ENCODE measurements at places on chromosomes 2 and 18. TPM values are rescaled to one million over a fixed set of nuclear protein-coding genes. Genes with fewer than 3 reads are reported as not detected.

DNA sequence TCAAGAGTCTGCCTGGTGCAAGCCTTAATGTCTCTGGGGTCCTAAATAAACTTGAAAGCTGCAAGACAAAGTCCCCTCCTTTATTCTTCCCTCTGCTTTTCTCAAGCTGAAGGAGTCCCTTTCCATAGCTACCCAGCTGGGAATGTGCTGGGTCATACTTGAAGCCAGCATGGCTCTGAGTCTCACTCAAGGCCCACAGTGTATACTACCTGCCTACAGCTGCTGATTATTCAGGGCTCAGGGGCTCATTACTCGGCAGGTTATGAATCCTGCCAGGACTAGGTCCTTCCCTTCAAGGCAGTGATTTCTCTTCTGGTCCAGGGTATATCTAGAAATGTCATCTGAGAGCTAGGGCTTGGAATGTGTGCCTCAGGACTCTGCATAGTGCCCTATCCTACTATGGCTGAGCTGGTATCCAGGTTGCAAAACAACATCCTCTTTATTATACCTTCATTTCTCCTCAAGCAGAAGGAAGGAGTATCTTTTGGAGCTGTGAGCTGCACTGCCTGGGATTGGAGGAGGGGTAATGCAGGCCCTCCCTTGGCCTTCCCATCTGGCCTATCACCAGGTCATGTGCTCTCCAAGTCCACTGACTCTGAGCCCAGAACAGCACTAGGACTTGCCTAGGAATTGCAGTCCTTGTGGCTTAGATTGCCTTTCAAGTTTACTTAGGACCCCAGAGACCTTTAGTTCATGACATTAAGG is 22.3 kb downstream of the IL1RN start:
- DNase-seq = no peak

- DNase-seq = no peak
Observed at GRCh38 chr18:58361212-58361611, 267.7 kb downstream of the ALPK2 start.

DNA sequence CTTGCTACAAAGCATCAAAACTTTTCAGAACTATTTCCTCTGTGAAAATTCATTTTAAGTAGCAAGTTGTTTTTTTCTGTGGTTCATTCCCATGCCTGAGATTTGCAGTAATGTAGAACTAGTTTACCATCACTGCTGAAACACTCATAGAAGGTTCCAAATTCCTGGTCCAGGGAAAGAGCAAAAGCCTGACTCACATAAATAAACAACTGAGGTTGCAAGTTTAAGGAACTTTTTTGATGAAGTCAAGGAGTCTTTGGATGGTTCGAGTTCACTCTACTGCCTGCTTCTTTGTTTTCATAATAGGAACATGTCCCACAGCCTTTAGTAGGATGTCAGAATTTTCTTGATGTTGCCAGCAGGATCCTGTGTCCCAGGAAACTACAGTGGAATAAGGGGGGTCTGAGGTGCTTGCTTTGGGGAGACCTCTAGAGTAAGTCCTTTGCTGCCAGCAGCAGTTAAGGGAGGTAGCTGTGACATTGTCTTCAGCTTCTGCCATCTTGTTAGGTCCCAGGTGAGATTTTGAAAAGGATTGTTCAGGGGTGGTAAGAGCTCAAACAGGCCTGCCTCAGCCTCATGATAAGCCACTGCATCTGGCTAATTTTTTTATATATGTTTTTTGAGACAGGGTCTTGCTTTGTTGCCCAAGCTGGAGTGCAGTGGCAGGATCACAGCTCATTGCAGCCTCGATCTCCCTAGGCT is 43.9 kb downstream of the ACSL3 start:
- no peak for DNase-seq

DNA sequence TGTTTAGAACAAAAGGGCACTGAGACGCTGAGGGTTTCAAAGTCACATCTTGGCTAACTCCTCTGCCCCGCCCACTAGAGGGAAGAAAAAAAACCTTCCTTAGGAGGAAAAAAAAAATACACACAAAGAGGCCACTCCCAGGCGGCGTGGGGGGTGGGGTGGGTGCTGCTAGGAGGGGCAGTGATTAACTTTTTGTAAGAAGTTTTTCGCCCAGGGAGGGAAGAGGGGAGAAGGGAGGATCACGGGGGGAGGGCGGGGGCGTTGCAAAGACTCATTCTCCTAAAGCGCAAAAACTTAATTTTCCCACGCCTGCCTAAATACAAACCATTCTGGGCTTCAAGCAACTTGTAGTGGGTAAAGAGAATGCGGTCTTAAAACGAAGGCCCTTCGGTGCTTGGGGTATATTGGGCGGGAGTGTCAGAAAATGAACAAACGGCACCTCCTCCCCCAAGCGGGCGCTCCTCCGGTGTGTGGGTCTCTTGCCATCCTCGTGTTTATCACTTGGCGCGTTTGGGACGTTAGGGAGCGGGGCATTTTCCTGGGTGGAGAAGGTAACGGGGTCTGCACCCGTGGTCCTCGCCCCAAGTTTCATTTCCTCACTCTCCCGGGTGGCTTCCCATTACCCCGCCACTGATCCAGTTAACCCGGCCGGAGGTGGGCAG is 1.7 kb downstream of the CXCR4 start:
- DNase-seq = no peak

GRCh38 chr2:157413326-157414035 is 30.4 kb downstream of the CYTIP start:
- no peak for DNase-seq

DNA sequence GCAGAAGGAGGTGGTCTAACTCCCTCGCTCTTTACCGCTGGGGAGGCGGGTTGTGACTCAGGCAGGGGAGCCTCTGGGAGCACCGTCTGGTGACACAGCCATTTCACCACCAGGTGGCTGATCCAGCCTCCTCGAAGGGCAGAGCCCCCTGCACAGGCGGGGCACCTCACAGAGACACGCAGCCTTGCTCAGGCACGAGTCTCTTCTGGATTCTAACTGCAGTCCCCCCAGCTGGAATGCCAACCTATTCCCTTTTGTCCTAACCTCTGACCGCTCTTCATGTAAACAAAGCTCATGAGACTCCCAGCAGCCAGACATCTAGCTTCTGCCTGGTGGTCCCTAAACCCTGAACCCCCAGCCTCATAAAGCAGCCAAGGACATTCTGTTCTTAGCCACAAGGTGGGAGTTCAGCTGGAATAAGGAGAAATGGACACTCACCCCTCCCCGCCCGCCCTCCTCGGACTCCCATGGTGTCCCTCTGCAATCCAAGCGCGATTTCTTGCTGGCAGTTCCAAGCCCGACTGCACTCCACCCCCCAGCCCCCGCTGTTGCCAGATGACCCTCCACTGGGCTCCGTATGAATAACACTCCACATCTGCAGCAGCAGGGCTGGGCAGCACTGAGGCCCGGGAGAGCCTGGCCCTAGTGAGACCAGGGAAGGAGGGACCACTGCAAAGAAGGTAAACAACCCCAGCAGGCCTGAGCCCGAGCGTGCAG is 84.3 kb downstream of the TNS1 start:
- DNase-seq = no peak

DNA sequence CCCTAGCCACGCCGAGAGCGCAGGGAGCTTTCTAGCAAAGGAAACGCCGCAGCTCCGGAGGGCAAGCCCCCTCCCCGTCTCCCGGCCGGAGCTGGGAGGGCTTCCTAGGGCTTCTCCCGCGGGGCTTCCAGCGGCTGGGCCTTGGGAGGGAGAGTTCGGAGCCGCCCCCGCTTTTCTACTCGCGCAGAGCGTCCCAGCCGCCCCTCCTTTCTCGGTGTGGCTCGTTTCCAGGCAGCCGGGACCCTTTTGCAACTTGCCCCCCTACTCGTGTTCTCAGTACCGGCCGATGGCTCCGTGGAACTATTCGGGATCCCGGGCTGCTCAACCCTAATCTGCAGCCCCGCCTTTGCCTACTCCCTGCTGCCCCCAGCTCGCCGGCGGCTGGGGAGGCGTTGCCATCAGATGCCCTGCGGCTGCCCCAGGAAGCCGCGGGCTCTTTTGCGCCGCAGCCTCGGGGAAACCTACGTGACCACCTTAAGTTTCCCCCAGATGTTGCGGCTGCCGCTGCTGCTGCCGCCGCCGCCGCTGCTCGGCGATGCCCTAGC is 1.5 kb upstream of the NR4A2 start:
- no peak for DNase-seq

- no peak for DNase-seq
Observed at GRCh38 chr2:171763602-171764001, 76.3 kb downstream of the DYNC1I2 start.

GRCh38 chr2:224724331-224724730 is 8.2 kb upstream of the CCDC195 start:
- DNase-seq = no peak

- DNase-seq = no peak
Observed at GRCh38 chr2:29700560-29700959, 220.8 kb downstream of the ALK start.

ICOS gene
- total RNA-seq = 0.18 TPM

POMC gene
- total RNA-seq = not detected

ARHGEF33 gene
- 0.41 TPM for total RNA-seq

SH3BP4 gene
- total RNA-seq = 133 TPM

Data from Panc1 (cell line).